ENCODE measurements at places on chromosomes 11 and 22.

DNA sequence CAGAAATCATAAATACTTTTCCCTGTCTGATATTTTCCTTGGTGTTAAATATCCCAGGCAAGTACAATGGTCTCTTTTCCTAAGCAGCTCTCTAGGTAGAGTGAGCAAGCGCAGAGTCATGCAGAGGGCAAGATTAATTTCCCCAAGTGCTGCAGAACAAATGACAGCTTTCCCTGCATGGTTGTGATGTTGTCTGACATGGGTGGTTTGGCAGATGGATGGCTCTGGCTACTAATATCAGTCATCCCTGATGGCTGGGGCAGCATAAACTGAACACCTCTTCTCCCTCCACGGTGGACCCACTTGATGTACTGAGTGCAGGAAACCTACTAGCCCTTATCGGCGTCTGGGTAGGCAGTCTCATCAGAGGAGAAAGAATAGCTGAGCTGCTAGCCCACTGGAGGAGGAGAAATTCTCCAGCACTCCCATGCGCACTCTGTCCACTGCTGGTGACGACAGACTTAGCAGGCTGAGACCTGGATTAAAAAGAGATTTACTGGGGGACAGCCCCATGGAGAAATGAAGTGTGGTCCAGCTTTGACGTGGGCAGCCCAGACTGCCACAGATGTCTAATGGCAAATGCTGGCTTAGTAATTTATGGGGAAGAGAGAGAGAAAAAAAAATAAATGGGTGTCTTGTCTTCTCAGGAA is 202.9 kb downstream of the DBX1 start:
- DNase-seq = no peak

GRCh38 chr22:20004464-20004863 is 12.2 kb downstream of the ARVCF start:
- no peak for DNase-seq

DNA sequence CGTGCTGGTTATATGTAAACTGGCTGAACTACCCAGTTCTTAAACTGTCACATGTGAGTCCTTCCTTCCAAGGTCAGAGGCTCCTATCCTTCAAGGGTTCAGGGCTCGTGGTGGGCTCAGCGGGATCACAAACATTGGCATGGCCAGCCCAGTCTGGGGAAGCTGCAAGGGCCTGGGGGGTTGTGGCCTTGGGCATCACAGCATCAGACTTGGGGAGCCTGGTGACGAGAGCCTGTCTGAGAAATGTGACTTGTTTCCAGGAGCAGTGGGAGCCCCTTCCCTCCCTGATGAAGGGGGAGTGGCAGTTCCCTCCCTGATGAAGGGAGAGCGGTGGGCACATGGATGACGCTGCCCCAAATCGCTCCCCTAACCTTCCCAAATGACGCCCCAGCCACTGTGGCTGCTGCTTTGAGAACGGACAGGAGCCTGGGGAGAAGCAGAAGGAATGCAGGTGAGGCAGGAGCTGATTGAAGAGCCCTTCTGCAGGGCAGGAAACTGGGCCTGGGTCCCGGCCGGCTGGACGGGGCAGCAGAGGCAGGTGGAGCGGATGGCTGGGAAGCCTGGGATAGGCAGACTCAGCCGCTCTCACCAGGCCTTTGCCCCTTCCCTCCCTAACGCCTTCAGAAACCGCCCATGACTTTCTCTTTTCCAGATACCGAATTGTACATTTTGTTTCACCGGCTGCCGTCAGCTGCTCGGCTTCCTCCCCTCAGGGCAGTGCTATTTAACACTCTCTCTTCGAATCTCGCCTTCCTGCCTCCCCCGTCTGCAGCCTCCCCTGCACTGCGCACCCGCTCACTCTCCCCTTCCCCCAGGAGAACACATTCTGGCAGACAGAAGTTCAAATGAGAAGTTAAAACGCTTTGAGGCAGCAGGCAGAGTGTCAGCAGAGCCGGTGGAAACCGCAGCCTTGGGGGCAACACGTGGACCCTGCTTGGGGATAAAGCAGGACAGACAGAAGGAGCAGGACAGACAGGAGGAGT is 1486.7 kb downstream of the BRD1 start:
- no peak for DNase-seq

DNA sequence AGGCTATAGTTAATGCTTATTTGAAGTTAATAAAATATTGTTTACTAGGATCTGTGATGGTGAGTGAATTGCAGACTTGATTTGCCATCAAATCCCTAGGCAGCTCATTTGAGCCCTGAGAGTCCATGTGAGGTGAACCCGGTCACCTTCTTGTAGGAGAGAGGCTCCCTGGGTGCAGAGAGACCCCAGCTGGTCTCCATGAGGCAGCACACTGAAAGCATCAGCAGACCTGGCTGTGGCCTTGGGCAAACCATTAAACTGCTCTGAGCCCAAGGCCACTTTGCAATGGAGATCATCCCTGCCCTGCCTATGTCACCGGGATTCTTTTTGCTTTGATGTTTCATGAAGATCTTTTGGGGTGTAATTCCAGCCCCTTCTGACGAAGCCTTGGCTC is 125.2 kb downstream of the MICAL2 start:
- DNase-seq = no peak

DNA sequence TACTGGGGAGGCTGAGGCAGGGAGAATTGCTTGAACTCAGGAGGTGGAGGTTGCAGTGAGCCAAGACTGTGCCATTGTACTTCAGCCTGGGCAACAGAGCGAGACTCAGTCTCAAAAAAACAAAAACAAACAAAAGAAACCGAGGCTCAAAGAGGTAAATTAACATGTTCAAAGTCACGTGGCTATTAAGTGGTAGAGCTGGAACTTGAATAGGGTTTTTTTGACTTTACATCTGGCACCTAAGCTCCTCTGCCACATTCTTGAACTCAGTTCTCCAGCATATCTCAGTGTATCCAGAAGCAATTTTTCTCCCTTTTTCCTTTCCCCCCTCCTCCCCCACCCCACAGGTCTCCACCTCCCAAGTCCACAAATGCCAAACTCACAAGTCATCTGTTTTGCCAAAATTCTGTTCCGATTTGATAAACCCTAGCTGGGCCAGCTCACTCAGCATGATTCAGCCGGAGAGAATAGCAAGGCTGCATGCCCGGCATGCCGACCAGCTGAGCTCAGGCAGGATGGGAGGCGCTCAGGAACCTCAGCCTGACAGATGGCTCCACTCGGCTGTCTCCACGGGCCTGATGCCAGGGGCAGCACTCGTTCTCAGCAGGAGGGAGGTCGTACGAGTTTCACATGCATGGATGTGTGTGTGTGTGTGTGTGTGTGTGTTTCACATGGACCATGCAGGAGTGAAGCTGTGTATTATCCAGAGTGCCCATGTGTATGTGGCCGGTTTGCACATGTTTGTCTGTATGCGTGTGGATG is 63.2 kb upstream of the RRAS2 start:
- DNase-seq = no peak

- DNase-seq = no peak
These were observed 171.3 kb downstream of the GRIK4 start for GRCh38 chr11:120682866-120683265.

- no peak for DNase-seq
These were observed 2.7 kb downstream of the ZNF74 start for GRCh38 chr22:20396639-20397038.

DNA sequence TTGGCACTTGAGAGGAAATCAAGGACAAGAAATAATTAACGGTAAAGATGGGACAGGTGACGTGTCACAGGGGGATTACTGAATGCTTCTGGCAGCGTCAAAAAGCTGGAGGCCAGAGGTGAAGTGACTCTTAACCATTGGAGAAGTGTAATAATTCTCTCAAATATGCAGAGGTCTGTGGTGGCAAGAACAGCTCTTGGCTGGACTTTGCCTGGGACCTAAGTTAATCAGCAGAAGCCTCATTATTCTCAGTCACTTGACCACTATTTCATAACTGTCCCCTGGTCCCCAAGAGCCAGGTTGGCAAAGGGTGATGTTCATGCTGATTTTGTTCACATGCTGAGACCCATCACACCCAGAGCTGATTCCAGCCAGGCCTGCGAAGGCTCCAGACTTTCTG is 72.9 kb downstream of the TIMP3 start:
- DNase-seq = no peak

DNA sequence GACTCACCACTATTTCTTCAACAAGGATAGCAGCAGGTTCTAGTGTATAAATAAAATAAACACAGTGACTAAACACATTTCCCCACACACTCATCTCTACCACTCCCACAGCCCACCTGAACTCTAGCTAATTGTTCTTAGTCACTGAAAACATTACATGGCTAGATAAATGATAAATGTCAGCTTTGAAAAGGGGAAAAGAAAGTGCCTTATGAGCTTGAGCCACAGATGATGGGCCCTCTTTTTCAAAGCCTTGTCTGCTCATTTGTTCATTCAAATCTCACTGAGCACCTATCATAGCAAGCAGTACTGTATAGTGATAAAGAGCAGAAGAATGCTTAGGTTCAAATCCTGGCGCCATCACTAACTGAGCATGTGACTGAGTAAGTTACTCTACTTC is 58.3 kb downstream of the SIK3 start:
- DNase-seq = no peak

- DNase-seq = no peak
These were observed 812.6 kb downstream of the OPCML start for GRCh38 chr11:132719684-132720083.

DNA sequence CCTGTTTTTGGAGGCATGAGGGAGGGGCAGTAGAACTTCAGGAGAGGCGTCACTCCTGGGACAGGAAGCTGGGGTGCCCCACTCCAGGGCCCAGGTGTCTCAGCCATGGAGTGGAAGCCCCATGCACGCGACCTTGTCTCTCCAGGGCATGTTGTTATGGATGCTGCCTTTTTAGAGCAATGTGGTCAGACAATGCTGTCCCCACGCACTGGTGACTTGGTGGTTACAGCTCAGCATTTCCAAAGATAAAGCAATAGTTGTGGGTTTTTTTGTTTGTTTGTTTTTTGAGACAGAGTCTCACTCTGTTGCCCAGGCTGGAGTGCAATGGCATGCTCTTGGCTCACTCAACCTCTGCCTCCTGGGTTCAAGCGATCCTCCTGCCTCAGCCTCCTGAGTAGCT is 22.3 kb downstream of the EIF4G2 start:
- DNase-seq = no peak

GRCh38 chr11:104169091-104169490 is 5.1 kb upstream of the PDGFD start:
- DNase-seq = no peak

GRCh38 chr22:33542153-33542552 is 378.1 kb downstream of the LARGE1 start:
- no peak for DNase-seq

- no peak for DNase-seq
These were observed 301.6 kb downstream of the TBC1D22A start for GRCh38 chr22:47064016-47064415.

All from AML-193 (cell line).